ENCODE measurements at places on chromosomes 12 and 14. TPM values are rescaled to one million over a fixed set of nuclear protein-coding genes. Genes with fewer than 3 reads are reported as not detected.

DNA sequence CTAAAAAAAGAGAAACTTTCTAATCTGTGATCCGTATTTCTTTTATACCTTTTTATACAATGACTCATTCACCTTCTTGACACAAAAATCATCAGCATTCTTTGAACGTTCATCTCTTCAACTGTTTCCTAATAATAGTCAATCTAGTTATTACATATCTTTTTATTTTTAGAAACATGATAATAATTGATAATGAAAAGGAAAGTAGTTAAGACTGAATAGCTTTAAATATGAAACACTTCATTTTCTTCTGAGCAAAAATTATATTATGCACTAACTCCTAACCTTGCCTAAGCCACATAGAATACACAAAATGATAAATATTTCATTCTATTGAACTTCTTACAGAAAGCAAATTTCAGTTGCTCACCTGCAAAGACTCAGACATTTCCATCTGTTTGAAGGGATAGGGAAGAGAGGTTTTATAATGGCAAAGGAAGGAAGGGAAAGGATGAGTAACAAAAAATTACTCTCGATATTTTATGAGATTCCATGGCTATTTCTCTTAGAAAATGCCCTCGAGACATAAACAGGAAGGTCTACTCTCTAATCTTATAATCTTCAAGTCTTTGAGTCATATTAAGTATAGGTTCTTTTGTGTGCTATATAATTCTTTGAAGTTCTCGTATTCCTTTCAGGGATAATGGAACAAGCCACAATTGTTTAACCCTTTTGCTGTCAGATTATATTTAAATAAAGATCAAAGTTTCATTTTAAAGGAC is 7.5 kb upstream of the KLHL42 start:
- DNase-seq: no peak

DNA sequence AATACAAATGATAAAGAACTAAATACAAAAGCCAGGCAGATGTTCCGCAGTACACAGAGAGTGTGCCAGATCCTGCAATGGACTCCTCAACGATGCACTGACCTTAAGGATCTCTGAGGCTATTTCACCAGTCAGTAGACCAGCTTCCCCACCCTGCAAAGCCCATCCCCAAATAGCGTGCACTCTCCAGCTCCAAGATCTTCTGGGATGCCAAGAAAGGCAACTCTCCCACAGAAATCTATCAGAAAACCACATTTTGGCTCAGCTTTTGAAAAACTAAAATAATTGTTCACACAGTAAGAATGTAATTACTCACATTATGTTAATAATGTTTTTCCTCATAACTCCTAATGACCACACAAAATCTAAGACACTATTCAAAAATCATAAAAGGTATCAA is 90.4 kb downstream of the PPP2R5E start:
- DNase-seq: no peak

Gene SSTR1
- total RNA-seq: 7.2 TPM

GRCh38 chr14:52738409-52738808 is 8.4 kb downstream of the STYX start:
- no peak for DNase-seq

All from ascending aorta (tissue), 2 donors.